NCI-H1436 (cell line): ENCODE measurements at places on chromosomes 2 and 18.

DNA sequence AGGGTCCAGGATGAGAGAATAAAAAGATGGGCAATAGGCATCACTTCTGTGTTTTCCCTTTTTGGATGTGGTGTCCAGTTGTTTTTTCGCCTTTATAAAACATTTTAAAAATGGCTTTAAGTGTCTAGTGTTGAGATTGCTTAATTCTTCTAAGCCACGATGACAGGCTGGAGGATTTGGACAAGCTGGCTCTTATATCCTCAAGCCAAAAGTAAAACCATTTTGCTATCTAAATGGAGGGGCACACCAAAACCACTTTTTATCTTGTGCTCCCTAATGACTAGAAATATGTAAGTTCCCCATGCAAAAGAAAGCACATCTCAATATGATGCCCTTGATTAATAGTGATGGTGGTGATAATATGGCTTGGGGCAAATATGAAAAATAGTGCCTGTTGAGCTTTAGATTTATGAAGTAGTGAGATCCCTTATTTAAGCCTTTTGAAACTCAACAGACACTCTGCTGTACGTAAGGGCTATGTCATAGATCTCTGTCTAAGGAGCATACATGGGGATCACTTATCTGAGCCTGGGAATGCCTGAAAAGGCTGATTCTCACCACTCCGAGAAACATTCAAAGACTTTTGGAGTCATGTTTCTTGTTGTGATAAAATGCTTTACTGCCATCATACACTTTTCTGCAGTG is 185.5 kb downstream of the KCNS3 start:
- no peak for DNase-seq

DNA sequence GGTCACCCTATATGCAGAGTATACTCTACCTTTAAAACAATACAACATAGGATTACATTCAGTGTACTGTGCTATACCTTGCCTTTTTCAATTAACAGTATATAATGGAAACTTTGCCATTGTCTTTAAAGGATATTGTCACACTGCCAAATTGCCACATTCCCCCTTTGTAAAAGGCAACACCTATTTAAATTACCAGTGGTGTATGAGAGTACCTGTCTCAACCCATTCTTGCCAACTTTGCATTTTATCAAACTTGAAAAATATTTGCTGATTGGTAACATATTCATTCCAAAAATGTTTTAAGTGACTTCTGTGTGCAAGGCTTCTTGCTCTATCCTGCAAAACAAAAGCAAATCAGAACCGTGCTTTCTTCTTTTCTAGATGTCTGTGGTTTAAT is 92.9 kb downstream of the FMNL2 start:
- no peak for DNase-seq

DNA sequence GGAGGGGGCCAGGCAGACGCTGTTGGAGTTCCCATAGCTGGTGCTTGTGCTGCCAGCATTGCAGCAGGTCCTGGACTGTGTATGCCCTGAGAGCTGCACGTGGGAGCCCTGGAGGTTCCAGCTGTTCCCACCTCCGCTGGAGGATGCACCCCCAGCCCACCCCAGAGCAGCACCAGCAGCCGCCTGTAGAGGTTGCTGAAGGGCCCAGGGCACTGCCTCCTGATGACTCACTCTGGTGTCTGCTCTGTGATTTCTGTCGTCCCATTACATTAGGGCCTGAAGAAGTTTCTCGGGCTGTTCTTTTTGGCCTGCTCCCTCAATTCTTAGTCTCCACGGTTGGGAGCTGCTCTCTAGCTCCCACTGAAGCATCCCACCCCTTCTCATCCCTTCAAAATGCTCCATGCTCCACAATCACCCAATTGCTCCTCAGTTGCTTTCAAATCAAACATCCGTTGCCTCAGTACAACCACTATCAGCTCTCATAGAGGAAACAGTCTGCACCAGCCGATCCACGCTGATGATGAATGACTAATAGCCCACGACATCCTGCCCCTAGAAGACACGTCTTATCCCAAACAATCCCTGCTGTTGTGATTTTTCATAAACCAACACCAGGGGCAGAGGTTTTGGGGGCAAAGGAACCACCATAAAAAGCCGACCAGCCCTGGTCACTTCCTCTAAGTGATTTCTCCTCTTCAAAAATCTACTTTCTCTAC is 65.2 kb upstream of the RNF152 start:
- no peak for DNase-seq

DNA sequence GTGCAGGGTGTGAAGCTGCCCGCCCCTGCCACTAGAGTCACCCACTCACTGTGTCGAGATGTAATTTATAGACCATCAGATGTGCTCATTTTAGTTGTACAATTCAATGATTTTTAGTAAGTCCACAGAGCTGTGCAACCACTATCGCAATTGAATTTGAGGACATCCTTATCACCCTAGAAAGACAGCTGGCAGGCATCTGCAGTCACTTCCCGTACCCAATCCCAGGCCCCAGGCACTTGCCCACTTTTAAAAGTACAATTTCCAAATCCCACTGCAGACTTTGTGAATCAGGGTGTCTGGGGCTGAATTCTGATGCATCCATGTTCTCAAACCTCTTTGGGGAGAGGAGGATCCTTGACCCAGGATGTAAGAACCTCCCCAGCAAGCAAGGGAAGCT is 521.3 kb upstream of the SALL3 start:
- DNase-seq: no peak

DNA sequence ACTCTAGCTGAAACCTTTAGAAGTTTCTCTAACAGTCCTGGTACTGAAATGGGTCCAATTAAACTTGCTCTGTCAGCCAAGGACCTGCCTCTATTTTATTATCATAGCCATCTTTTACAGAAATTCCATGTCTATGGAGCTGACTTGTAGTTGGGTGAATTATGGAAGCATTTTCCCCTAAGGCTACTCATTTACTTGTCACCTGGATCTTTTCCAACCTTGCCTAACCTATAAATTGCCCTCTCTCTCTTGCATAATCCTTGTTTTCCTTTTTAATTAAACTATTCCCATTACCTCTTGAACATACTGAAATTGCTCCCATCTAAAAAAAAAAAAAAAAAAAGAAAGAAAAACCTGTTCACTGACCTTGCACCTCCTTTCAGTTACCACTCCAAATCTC is 74.6 kb upstream of the DOK6 start:
- DNase-seq: no peak

GRCh38 chr2:206756816-206757215 is 8.3 kb downstream of the MDH1B start:
- DNase-seq: no peak

GRCh38 chr2:159266554-159266953 is 19.9 kb downstream of the WDSUB1 start:
- no peak for DNase-seq

GRCh38 chr18:74419761-74420160 is 37.3 kb downstream of the DIPK1C start:
- DNase-seq: no peak

DNA sequence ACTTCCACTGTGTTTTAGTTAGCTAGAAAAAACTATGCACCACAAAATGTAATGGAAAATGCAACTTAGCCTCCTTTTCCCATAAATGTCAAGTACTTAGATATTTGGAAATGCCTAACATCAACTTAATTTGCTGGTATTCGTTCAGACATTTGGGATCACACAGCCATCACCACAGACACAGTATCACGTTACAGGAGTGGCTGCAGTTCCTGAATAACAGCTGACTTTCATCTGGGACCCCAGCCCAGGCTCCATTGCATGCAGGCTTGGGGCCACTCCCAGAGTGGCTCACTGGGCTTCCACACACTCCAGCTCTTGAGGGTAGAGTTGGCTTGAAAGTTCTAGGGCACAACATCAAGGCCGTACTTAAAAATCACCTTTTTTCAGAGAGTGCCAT is 9.3 kb downstream of the TMEM182 start:
- DNase-seq: no peak

GRCh38 chr2:239670463-239671120 is 269.8 kb upstream of the HDAC4 start:
- DNase-seq: no peak

DNA sequence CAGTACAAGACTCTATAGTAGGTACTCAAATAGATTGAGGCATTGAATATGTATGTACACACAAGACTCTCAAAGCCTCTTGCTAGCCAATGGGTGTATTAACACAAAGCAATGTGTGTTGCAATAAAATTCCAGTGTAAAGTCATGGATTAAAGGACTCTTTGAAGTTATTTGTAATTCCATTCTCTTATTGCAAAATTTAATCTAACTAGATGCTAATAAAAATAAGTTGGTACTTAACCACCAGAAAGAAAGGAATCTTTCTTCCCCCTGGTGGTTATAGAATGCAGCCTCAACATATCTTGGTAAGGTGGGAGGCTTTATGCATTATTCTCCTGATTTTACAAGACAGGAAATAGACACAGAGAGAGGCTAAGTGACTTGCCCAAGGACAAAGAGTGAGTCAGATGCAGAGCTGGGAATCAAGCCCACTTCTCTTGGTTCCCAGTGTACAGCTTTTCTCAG is 18.0 kb downstream of the LRP1B start:
- no peak for DNase-seq

GRCh38 chr2:38505779-38506178 is 96.9 kb downstream of the HNRNPLL start:
- no peak for DNase-seq

DNA sequence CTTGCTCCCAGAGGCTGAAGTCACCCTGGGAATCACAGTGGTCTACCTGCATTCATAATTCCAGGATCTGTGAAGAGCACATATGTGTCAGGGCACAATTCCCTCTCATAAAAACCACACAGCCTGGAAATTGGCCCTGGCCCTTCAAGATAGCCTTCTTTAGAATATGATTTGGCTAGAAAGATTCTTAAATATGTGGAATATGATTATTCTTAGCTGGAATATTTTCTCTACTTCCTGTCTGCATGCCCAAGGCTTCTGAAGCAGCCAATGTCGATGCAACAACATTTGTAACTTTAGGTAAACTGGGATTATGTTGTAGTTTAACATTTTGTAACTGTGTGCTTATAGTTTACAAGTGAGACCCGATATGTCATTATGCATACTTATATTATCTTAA is 24.2 kb downstream of the ICOS start:
- no peak for DNase-seq

GRCh38 chr2:172884336-172884735 is 148.7 kb downstream of the RAPGEF4 start:
- no peak for DNase-seq

DNA sequence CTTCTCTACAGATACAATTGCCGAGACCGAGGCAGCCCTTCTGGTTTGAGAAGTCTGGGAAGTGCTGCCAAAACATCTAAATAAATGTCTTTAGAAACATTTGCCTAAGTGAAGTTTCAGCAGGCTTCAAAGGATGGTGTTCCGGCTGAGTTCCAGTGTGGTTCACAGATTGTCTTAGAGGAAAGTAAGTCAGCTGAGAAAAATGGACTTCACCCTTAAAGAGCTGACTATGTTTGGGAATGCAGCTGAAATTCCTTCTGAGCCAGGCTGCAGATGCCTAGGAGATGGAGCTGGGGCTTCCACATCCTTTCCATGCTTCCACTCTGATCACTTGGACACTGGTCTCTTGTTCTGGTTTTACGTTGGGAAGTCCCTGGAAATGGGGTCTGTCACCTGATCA is 83.6 kb downstream of the FHOD3 start:
- no peak for DNase-seq

DNA sequence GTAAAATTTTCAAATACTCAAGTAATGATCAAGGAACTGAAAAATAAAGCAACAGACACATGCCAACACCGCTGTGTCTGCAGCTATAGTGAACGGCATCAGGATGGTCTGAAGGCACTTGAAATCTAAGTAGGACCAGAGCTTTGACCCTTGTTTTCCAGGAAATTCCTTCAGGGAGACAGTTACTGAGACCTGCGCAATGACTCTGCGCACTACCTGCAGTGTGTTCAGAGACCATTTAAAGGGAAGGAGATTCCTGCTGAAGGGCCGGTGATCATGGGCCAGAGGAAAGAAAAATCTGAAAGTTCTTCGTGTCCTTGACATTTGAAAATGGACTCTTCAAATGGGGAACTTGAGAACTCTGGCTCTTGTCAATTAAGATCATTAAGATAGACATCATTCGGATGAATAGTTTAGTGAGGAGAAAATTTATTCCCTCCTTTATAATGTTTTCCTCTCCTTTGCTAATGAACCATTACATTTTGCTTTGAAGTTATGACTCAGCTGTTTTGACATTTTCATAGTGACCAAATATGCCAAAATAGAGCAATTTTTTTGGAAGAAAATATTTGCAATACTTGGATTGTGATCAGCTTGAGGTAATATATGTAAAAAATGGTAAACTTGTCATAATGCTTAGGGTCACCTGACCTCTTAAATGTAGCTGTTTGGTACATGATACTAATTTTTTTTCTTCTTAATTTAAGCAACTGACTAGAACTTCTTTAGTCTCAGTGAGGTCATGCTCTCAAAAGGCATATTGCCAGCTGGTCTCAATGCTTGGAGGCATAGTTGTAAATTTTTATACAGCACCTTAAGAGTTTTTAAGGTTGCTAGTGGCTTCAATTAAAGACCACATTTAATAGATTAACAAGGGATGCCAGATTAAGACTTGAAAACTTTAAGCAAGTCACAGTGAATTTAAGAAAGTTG is 329.3 kb downstream of the ARHGAP15 start:
- no peak for DNase-seq

DNA sequence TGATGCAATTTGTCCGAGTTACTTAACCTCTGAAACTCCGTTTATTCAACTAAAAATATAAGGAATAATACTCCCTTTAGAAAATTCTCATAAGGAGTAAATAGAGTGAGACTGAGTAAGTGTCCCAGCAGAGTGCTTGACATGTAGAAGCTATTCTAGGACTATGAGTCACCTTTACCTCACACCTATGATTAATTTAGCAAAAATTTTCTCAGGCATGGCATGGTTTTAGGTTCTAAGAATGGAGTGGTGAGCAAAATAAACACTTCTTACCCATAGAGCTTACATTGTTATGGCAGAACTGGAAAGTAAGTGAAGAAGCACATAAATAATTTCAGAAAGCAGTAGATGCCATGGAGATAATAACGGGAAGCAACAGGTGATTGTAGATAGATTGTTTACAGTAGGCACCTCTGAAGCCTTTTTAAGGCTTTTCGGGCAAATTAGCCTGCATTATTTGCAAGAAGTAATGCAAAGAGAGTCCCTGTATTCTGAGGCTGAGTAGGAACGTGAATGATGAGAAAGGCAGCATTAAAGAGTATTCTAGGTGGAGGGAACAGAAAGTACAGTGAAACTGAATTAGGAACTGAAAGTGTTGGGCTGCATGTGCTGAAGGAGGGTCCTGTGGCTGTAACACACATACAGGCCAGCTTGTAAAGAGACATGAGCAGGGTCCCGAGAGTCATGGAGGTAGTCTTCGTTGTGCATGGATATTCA is 209.2 kb downstream of the ZNF407 start:
- peak; percentile 9 for DNase-seq

GRCh38 chr2:71730785-71731383 is 277.5 kb downstream of the DYSF start:
- DNase-seq: no peak

GRCh38 chr2:154329510-154329909 is 369.0 kb upstream of the KCNJ3 start:
- no peak for DNase-seq

- no peak for DNase-seq
Measured at GRCh38 chr2:76446872-76447271, 736.2 kb upstream of the GCFC2 start.

GRCh38 chr2:10471955-10472354 is 23.8 kb upstream of the ODC1 start:
- DNase-seq: no peak

GRCh38 chr2:120984046-120984445 is 248.4 kb downstream of the GLI2 start:
- DNase-seq: no peak

GRCh38 chr2:157785866-157786662 is 90.1 kb downstream of the ACVR1 start:
- DNase-seq: no peak
